ENCODE measurements at places on chromosomes 7 and 10.
A peak's percentile ranks its signal among the peaks of the same experiment; 100 is the strongest.

DNA sequence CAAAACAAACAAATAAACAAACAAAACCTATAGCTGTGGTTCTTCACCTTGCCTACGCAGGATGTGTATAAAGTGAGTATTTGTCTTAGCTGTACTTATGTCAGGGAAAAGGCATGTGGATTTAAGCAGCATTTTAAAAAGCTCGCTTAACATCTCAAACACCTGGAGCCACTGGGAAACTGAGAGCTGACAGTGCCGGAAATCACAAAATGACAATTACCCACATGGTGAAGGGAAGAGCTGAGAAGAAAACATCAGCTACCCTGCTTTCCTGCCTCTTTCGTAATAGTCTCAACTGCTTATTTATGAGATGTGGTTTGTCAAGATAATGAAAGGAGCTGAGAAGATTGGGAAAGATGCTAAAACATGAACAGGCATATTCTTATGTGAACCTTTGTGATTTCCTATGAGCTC lies 31.1 kb upstream of the MSMB start:
- DNase-seq, result peak; percentile 19

DNA sequence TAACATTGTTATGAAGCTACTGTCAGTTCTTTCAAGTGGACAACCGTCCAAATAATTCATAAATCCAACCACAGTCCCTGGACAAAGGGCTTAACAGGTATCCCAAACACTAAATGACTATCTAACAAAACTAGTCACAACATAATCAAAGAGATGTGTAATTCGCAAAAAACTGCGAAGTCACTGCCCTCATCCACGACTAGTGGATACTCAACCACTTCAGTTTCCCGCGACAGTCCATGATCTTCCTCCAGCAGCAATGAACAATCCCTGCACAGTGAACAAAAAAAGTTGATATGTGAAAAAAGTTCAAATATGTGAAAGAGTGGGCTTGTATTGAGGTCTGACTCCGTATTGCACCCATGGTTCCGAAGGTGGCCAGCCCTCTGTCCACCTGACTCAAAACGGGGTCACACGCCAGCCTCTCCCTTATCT lies 287 bp downstream of the DCLRE1A start:
- DNase-seq, result no peak

- DNase-seq, result no peak
Observed at GRCh38 chr7:112512451-112513210, 31.8 kb downstream of the LSMEM1 start.

- DNase-seq, result no peak
Observed at GRCh38 chr7:29596593-29597178, 33.1 kb downstream of the PRR15 start.

GRCh38 chr10:91049988-91050360 lies 129.1 kb upstream of the ANKRD1 start:
- no peak for DNase-seq

DNA sequence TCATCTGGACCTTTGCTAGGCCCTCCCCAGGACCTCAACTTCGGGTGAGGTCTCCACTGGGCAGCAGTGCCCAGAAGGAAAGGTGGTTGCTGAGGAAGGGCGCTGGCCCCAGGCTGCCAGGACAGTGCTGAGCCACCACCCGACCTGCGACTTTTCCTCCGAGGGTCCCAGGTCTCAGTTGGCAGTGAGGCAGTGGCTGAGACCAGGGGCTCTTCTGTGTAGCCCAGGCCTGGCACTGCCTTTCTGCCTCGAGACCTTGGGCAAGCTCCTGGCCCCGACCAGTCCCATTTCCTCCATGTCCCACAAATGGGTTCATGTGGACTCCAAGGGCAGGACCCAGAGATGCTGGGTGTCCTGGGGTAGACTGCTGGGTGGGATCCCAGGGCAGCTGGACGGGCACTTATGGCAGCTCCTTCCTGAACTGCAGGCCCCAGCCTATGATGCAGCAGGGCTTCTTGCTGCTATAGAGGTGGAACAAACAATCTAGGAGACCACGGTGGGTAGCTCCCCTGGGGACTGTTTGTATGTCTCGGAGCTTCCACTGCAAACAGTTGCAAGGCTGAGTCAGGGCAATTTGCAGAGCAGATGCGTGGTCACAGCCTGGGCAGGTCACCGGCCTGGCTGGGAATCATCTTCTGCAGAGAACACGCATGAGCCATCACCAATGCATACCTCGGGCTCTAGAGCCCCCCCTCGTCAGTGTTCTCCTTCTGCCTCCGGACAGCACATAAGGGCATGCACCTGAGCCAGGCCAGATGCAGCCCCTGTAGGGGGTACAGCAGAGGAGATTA lies 17.9 kb upstream of the LRRC18 start:
- DNase-seq, result no peak

- no peak for DNase-seq
Observed at GRCh38 chr10:132714096-132714985, 71.6 kb downstream of the NKX6-2 start.

- DNase-seq, result no peak
Observed at GRCh38 chr7:40965774-40966173, 737.1 kb downstream of the INHBA start.

DNA sequence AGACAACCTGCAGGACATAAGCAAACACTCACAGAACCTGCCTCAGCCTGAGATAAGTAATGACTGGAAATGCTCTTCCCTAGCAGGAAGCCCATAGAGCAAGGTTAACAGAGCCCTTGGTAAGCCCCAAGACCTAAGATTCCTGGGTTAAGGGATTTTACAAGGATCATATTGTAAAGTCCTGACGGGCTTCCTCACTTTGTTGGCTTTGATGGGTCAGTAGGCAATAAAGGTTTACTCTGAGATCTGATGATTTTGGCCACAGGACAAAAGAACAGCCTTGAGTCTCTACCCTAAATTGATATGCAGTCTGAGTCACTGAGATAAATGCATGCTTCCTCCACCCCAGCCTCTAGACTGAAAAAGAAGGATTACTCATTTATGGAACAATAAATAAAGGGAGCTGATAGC lies 270.8 kb downstream of the HTR7 start:
- DNase-seq, result peak; percentile 57

GRCh38 chr10:102475451-102476040 lies 24.2 kb upstream of the C10orf95 start:
- no peak for DNase-seq

GRCh38 chr10:131206111-131206995 lies 105.2 kb downstream of the TCERG1L start:
- DNase-seq, result no peak

GRCh38 chr10:69718951-69719350 lies 82.8 kb upstream of the COL13A1 start:
- no peak for DNase-seq

DNA sequence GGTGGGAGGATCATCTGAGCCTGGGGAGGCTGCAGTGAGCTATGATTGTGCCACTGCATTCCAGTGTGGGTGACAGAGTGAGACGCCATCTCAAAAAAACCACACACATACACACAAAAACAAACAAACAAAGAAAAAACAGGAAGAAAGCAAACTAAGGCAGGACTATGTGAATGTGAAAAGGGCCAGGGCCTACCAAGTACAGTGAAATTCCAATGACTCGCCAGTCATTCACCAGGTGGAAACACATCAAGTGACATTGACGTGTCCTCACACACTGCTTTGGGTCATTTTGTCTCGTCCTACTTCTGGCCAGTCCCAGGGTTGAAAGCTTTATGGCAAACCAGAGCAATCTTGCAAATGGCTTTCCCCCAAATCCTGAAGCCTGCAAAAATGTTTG lies 79.9 kb downstream of the HIP1 start:
- DNase-seq, result no peak

DNA sequence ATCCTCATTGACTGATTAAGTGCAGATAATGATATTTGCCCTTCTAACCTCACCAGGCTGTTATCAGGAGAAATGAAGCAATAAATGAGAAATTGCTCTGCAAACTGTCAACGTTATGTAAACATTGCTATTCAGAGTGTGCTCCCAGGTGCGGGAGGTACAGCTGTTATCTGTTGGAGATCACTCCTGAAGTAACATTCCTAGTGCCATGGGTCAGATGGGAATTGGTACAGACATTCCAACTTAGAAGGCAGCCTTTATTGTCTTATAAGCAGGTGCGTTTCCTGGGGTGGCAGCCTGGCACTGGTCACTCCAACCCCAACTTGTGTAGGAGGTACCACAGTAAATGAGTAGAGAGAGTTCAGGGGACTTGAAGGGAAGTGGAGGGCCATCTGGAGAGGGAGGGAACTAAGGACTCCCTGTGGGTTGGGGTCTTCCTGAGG lies 36.8 kb downstream of the HK1 start:
- no peak for DNase-seq

GRCh38 chr7:29851487-29851886 lies 45.2 kb downstream of the WIPF3 start:
- DNase-seq, result no peak

DNA sequence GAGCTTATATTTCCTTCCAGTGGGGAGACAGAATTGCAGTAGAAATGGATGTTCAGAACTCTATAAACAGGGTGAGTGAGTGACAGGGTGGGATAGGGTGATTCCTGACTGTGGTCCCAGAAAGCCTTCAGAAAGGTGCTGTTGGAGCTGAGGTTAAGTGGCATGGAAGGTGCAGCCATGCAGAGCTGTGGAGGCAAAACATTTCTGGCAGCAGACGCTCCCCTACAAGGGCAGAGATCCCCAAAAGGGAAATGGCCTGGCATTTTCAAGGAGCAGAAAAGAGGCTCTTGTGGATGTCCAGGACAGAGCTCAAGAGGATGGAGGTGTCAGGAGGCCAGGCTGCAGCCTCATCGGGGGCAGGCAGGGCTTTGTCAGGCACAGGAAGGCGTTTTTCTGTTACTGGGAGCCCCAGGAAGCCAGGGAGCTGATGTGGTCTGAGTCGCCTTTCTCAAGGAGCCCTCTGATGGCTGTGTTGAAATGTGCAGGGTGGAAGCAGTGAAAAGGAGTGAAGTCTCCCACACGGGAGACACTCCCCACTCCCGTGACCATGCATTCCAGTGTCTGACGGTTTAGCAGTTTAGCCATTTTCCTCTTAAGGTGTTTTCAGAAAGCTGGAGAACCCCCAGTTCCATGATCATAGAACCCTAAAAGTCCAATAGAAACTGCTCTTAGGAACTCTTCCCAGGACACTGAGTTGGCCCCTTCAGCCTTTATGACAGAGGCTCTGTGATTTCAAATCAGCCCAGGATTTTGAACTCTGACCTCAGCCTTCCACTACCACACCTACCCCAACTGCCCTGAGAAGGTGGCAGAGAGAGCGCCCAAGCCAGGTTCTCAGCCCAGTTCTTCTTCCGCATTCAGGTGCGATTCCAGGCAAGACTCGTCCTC lies 96.2 kb downstream of the C10orf105 start:
- peak; percentile 22 for DNase-seq

- DNase-seq, result no peak
Observed at GRCh38 chr10:85767891-85768290, 598.7 kb downstream of the GRID1 start.

- DNase-seq, result peak; percentile 54
Observed at GRCh38 chr10:7260412-7260900, 150.4 kb downstream of the SFMBT2 start.

DNA sequence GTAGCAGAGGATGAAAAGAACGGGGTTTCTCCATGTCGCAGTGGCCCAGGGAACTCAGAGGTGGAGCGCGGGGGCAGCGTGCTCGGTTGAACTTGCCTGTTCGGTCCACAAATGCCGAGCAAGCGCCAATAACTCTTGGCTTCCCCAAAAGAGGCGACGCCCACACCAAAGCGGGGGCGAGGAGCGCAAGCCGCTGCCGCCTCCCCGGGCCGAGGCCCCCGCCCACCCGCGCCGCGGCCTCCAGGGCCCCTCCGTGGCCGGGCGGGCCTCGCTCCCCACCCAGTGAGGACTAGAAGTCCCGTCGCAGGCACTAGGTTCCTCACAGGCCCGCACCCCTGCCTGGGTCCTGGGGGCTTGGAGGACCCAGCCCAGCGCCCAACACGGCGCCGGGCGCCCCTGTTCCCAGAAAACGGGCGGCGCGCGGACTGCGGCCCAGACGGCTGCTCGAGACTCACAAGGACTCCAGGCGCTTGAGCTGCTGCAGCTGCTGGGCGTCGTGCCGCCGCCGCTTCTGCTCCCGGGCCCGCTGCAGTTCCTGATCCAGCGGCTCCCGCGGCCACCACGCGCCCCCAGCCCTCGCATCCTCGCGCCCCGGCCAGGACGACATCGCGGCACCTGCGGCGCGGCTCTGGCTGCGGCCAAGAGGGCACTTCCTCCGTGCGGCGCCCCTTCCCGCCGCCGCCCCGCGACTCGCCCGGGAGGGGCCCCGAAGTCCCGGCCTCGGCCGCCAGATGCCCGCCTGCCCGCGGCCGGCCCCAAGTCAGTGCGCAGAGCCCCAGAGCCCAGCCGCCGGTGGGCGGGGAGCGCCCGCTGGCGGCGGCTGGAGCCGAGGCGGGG lies 14.6 kb upstream of the FKBP9 start:
- DNase-seq, result peak; percentile 82

DNA sequence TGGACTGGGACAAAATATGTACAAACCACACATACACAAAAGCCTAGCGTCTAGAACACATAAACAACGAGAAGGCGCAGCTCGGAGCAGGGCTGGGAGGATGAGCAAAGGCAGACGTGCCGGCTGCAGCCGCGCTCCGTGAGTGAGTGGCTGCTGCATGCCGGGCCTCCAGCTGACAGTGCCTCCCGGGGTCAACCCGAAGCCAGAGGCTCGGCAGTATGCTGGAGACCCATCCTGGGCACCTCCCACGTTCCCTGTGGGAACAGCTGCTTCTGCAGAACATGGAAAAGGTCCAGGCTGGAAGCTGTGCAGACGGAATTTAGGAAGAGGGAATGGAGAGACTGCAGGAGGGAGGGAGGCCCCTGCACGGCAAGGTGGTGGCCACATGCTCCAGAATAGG lies 3.6 kb upstream of the GPR146 start:
- no peak for DNase-seq

DNA sequence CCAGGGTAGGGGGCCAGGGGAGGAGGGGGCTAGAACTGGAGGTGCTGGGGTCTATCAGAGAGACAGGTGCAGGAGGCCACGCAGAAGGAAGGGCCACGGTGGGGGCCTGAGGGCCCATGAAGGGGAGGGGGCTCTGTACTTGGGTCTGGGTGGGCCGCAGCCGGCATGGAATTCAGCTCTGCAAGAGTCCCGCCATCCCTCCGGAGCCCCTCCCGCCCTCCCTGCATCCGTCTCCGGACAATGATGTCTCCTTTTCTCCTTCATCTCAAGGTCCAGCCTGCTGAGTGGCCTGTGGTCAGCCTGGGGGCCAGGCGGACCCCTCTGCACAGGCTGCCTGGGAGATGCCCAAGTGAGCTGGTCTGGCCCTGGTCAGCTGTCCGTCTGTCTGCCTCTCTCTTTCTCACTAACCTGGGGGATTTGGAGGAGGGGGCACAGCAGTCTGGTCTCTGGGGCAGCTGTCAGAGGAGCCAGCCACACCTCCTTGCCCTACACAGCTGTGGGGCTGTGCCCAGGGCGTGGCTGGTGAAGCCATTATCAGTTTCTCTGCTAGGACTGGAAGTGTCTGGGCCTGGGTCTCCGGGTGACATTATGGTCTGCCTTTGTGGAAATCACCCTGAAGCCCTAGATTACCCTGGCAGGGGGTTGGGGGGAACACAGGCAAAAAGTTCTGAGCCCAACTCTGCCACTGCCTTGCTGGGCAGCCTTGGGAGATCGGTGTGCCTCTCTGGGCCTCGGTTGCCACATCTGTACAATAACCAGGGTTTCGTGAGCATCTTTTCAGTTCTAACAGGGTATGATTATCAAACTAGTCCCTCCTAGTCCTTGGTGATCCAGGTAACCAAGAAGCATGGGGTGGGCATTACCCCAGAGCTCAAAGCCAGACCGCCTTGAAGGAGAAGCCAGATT lies 19.0 kb upstream of the HSPB1 start:
- DNase-seq, result no peak

GRCh38 chr7:128160296-128160695 lies 80.8 kb upstream of the LEP start:
- no peak for DNase-seq

GRCh38 chr10:27223964-27224363 lies 16.6 kb downstream of the ACBD5 start:
- peak; percentile 61 for DNase-seq

- no peak for DNase-seq
Observed at GRCh38 chr7:131527456-131527855, 29.0 kb downstream of the PODXL start.
